ENCODE measurements at places on chromosomes 2 and 18.

GRCh38 chr2:223607476-223607875 lies 5.3 kb upstream of the SCG2 start:
- peaks cover 12% of the 10 kb centered on the region for H3K4me1 ChIP-seq
- H3K4me3 ChIP-seq, result no peak overlapping the region
- DNase-seq, result no peak
- no peak overlapping the region for H3K27ac ChIP-seq

- no peaks in the 10 kb centered on the region for H3K27me3 ChIP-seq
- H3K4me1 ChIP-seq, result peaks cover 16% of the 10 kb centered on the region
- H3K27ac ChIP-seq, result no peak overlapping the region
- H3K36me3 ChIP-seq, result no peaks in the 10 kb centered on the region
- no peak overlapping the region for H3K4me3 ChIP-seq
Observed at GRCh38 chr18:62784966-62785413, 69.6 kb downstream of the PHLPP1 start.

DNA sequence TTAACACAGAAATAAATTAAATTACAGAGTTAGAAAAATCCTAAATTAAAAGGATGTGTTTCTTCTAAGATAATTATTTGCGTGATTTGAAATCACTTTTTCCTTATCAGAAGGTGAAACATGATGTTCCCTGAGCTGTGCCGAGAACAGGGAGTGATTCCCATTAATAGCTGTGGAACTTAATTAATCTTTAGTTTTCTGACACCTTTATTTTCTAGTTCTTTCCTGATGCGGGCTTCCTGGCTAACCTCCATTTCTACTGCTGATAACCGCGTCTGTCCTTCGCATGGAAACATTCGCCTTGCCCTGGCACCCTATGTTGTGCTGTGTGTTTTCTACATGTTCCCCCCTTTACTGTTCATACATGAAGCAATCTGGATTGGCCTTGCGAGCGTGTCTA lies 172.9 kb downstream of the FAM210A start:
- no peaks in the 10 kb centered on the region for H3K4me1 ChIP-seq
- no peak overlapping the region for H3K4me3 ChIP-seq
- no peak overlapping the region for H3K27ac ChIP-seq
- H3K27me3 ChIP-seq, result no peaks in the 10 kb centered on the region
- peaks cover 6% of the 10 kb centered on the region for H3K36me3 ChIP-seq

DNA sequence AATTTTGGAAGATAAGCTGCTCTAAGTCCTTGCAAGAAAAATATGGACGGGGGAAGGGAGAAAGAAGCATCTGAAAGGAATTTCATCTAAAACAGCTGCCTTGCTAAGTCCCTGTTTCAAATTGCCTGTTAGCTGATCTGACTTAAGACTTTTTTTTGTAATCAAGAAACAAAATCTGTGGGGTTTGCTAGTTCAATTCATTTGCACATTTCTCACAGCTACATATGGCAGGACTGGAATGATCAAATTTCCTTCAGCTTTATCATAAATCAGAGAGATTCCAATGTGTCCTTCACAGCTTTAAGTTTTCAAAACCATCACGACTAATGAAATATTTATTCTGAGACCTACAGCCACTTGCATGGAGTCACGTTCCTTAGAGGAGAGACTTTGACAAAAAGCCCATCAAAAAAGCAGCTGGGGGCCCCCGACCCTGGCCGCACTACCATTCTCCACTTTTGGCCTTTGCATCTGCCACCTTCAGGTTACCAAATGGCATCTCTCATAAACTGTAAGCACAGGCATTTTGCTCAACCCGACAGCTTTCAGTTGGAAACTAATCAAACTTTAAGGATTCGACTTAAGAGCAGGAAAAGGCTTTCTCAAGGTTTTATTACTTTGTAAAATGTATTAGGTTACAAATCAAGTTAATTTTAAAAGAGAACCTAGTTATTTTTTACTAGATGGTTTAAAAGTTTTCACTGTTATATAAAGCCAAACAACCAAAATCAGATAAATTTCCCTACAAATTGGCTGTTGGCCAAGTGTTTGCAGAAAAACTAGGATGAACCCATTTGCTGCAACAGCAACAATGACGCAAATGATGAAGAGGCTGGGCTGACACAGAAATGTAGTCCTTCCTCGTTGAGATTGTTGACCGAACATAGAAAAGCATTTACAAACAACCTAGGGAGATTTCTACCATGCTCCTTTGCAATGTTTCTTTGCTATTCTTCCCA lies 100.4 kb upstream of the RND3 start:
- no peaks in the 10 kb centered on the region for H3K4me1 ChIP-seq
- no peak overlapping the region for H3K27ac ChIP-seq
- no peak for DNase-seq
- H3K27me3 ChIP-seq, result no peaks in the 10 kb centered on the region
- H3K4me3 ChIP-seq, result no peak overlapping the region

GRCh38 chr18:10851824-10852319 lies 297.5 kb downstream of the PIEZO2 start:
- H3K36me3 ChIP-seq, result peaks cover 2% of the 10 kb centered on the region
- H3K4me1 ChIP-seq, result peaks cover 17% of the 10 kb centered on the region
- DNase-seq, result no peak
- no peak overlapping the region for H3K4me3 ChIP-seq
- H3K27ac ChIP-seq, result no peak overlapping the region

DNA sequence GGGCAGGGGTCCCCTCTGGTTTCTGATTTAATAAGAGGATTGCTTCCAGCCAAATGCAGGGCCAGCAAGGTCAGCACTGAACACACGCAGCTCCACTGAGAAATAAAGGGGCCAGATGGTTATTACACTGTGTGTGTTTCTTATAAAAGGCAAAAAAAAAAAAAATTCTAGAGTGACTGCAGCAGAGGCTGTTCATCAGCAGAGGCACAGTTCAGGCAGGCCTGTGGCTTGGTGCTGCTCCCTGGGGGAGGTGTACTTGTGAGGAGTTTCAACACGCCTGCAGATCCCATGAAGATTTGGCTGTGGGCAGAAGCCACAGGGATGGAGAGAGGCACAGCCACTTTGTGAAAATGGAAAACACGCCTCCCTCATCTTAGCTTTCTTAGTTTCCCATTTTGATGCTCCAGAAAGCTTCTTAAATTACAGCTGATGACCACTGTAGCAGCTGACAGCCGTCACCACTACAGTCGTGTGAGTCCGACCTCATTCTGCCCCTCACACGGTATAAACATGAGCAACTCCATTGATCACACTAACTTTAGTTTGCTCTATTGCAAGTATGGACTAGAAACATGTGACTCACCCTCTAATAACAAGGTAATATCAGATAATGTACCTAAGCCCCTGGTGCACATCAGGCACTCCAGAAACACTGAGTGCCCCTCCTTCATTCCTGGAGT lies 726.5 kb upstream of the RAB6C start:
- no peaks in the 10 kb centered on the region for H3K36me3 ChIP-seq
- peaks cover 11% of the 10 kb centered on the region for H3K4me1 ChIP-seq
- H3K4me3 ChIP-seq, result no peak overlapping the region
- H3K27ac ChIP-seq, result no peak overlapping the region

- H3K36me3 ChIP-seq, result peaks cover 16% of the 10 kb centered on the region
- H3K4me1 ChIP-seq, result no peaks in the 10 kb centered on the region
- no peaks in the 10 kb centered on the region for H3K27me3 ChIP-seq
- H3K27ac ChIP-seq, result no peak overlapping the region
- no peak for DNase-seq
- H3K4me3 ChIP-seq, result no peak overlapping the region
Observed at GRCh38 chr2:2825062-2825461, 494.0 kb upstream of the MYT1L start.

DNA sequence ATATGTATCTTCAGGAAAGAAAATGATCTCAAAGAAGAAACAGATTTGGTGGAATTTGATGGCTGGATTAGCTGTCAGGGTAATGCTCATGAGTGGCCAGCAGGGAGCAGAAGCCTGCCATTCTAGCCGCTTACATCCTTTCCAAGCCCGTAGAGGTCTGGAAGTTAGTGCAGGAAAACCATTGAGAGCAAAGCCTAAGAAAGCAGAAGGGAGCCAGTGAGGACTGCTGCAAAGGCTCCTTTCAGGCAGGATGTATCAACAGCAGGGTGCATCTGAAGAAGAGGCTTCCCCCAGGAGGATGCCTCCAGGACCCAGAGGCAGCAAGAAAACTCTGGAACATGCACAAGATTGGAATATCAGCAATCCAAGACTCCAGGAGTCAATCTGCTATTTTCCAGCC lies 22.9 kb upstream of the LBH start:
- H3K36me3 ChIP-seq, result no peaks in the 10 kb centered on the region
- peak; percentile 63 for DNase-seq
- H3K4me1 ChIP-seq, result peaks cover 6% of the 10 kb centered on the region
- peaks cover 1% of the 10 kb centered on the region for H3K27me3 ChIP-seq
- H3K27ac ChIP-seq, result no peak overlapping the region

DNA sequence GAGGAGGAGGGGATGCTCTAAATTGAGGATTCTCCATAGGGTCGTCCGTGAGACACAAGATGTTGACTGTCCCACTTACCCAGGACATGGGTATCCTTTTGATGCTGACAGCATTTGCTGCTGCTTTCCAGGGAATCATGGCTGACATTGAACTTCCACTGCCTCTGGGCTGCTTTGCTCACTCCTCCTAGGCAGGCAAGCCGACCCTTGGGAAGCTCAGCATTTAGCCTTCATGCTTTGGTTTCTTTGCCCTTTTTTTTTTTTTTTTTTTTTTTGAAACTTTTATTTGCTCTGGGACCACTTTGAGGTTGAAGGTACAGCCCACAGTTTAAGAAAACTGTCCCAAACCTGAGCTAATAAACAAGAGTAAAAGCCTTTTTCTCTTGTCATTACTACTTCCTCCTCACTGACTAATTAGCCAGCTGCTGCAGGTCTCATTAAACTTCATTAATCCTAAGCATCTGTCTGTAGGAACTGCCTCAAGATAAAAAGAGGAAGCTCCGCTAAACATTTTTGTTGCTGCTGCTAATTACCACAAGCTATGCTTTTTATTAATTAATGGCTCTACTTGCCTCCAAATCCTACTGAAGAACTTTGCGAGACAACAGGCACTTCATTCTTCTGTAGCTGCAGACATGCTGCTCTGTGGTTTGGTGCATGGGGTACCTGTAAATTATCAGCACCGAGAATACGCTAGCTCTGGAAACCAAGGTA lies 125.4 kb downstream of the SPTBN1 start:
- H3K4me1 ChIP-seq, result peaks cover 22% of the 10 kb centered on the region
- no peak overlapping the region for H3K27ac ChIP-seq
- DNase-seq, result no peak

GRCh38 chr18:31603315-31603714 lies 11.6 kb downstream of the TTR start:
- no peaks in the 10 kb centered on the region for H3K36me3 ChIP-seq
- H3K4me3 ChIP-seq, result no peak overlapping the region
- no peaks in the 10 kb centered on the region for H3K4me1 ChIP-seq
- H3K27ac ChIP-seq, result no peak overlapping the region

DNA sequence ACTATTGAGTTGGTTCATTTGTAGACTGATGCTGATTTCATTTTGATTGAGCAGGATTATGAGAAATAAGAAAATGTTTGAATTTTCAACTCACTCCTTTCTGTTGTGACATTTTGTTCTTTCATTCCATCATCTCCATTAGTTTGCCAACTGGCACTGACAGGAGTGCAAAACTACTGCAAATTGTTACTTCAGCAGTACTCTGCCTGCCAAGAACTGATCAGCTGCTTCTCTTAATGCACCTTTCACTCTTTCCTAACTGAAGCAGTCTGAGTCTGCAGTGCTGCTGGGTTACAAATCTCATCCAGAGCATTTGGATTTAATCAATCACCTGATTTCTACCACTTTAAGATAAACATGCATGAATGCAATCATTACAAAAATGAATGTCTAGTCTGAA lies 70.9 kb downstream of the TMEFF2 start:
- H3K4me1 ChIP-seq, result peaks cover 15% of the 10 kb centered on the region
- no peak for DNase-seq
- no peak overlapping the region for H3K4me3 ChIP-seq
- H3K27me3 ChIP-seq, result peaks cover 2% of the 10 kb centered on the region

DNA sequence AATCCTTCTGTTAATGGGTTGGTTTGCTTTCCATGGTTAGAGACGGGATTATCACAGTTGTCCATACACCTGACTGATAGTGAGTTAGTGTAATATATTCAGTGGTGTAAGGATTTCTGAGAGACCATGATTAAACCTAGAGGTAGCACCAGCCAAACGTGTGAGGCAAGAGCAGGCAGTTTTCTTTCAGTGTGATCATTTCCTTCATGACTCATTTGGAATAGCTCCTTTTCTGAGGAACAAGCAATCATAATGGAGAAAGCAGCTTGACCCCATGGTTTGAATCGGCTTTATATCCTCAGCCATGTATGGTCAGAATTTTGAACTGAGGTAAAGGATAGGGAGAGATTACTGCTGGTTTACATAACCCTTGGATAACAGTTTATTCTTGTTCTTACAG lies 2.9 kb downstream of the MXD1 start:
- no peaks in the 10 kb centered on the region for H3K4me1 ChIP-seq

- H3K4me1 ChIP-seq, result peaks cover 13% of the 10 kb centered on the region
- peak overlapping the region; percentile 56 for H3K27ac ChIP-seq
- no peak for DNase-seq
- H3K4me3 ChIP-seq, result peak overlapping the region; percentile 69
- peaks cover 3% of the 10 kb centered on the region for H3K27me3 ChIP-seq
Observed at GRCh38 chr2:170928036-170928823, 823 bp upstream of the GORASP2 start.

GRCh38 chr2:58533376-58533775 lies 292.3 kb upstream of the FANCL start:
- DNase-seq, result no peak
- no peak overlapping the region for H3K4me3 ChIP-seq
- peaks cover 9% of the 10 kb centered on the region for H3K4me1 ChIP-seq
- no peaks in the 10 kb centered on the region for H3K27me3 ChIP-seq
- H3K36me3 ChIP-seq, result no peaks in the 10 kb centered on the region

DNA sequence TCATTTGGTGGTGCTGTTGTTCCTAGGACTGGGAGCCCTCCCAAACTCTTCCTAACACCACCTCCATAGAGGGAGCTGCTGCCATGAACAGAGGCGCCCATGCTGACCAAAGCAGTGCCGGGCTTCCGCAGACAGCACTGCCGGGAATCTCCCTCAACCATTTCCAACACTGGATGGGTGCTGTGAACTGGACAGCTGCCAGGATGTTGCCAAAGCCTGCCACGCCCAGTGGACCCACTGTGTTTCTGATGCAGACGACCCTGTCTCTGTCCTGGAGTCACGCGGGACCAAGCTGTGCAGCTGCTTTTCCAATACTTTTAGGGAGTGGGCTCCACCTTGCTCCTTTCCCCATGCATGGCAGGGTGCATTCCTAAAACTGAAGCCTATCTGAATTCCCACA lies 16.9 kb upstream of the GNAL start:
- no peak for DNase-seq
- H3K4me3 ChIP-seq, result no peak overlapping the region
- no peak overlapping the region for H3K27ac ChIP-seq
- no peaks in the 10 kb centered on the region for H3K27me3 ChIP-seq

GRCh38 chr2:75135776-75136400 lies 63.4 kb downstream of the TACR1 start:
- peaks cover 2% of the 10 kb centered on the region for H3K27me3 ChIP-seq
- no peaks in the 10 kb centered on the region for H3K36me3 ChIP-seq
- H3K4me1 ChIP-seq, result no peaks in the 10 kb centered on the region
- H3K4me3 ChIP-seq, result no peak overlapping the region
- no peak overlapping the region for H3K27ac ChIP-seq
